ENCODE measurements at places on chromosomes 12 and 14.

DNA sequence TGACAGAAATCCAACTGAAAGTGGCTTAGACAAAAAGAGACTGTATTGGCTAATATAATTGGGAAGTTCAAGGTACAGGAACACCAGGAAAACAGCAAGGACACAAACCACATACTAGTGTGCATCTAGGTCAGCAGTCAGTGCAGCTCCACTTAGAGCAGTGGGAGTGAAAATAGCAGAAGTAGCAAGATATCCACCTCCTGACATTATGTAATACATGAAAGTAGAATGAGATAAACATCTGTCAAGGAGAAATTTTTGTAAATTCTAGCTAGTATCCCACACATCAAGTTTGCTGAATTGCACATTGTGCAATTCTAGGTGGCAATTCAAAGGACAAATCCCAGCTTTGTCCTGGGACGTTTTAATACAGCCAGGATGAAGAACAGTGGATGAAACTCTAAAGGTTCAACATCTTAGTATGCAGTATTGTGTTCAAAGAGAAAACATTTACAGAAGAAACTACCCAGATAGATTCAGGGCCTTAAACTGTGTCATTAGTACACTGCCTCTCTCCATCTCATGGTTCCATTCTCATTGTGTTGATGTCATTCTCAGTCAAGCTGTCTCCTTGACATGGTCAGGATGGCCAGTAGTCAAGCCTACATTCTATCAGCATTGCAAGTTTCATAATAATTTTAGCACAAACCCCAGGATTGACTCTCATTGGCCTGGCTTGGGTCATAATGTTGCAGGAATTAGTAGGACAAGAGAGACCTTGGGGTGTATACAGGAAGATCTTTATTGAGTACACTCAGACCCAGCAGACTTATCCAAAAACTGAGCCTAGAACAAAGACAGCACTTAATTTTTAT is 56.8 kb downstream of the SDR9C7 start:
- no peaks in the 10 kb centered on the region for H3K4me1 ChIP-seq
- H3K27ac ChIP-seq: no peak overlapping the region
- peak; percentile 8 for DNase-seq
- H3K27me3 ChIP-seq: no peaks in the 10 kb centered on the region
- H3K36me3 ChIP-seq: no peaks in the 10 kb centered on the region
- H3K4me3 ChIP-seq: no peak overlapping the region

GRCh38 chr12:64491718-64492117 is 39.8 kb downstream of the TBK1 start:
- H3K27me3 ChIP-seq: no peaks in the 10 kb centered on the region
- peaks cover 41% of the 10 kb centered on the region for H3K36me3 ChIP-seq
- no peak for DNase-seq
- H3K4me1 ChIP-seq: no peaks in the 10 kb centered on the region
- H3K27ac ChIP-seq: no peak overlapping the region

GRCh38 chr14:104364830-104365229 is 214.7 kb upstream of the C14orf180 start:
- no peaks in the 10 kb centered on the region for H3K4me1 ChIP-seq
- no peak overlapping the region for H3K4me3 ChIP-seq
- H3K27me3 ChIP-seq: no peaks in the 10 kb centered on the region

- no peak overlapping the region for H3K27ac ChIP-seq
- H3K27me3 ChIP-seq: no peaks in the 10 kb centered on the region
- no peak for DNase-seq
- H3K4me1 ChIP-seq: peaks cover 24% of the 10 kb centered on the region
These were observed 282.4 kb downstream of the DPF3 start for GRCh38 chr14:72611506-72611905.

GRCh38 chr12:88951860-88952561 is 371.7 kb upstream of the KITLG start:
- DNase-seq: no peak
- H3K4me1 ChIP-seq: no peaks in the 10 kb centered on the region
- no peak overlapping the region for H3K4me3 ChIP-seq
- H3K36me3 ChIP-seq: no peaks in the 10 kb centered on the region
- no peaks in the 10 kb centered on the region for H3K27me3 ChIP-seq
- H3K27ac ChIP-seq: no peak overlapping the region

Measured in cardiac muscle cell (in vitro differentiated cells and primary cell).